ENCODE measurements at places on chromosomes 4 and X.

GRCh38 chrX:29662759-29663503 is 552.4 kb upstream of the MAGEB2 start:
- no peak for DNase-seq
- no peaks in the 10 kb centered on the region for H3K36me3 ChIP-seq
- no peak overlapping the region for H3K4me3 ChIP-seq
- H3K27ac ChIP-seq: no peak overlapping the region

DNA sequence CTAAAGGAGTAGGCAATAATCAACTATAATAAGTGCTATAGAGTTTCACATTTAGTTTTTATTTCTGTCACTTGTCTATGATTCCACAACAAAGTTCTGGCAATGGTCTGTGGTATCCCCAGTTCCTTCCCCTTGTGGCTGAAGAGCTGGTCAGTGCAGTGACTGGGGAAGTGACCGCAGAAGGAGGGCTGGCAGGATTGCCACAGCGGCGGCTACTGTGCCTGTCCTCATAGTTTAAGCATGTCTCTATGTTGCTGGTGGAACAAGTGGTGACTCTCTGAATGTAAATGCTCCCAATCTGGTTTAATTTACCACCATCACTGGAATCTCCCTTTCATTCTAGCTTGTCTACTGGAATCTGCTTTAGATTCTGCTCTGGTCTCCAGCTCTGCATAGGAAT is 170.6 kb upstream of the GK2 start:
- H3K27me3 ChIP-seq: no peaks in the 10 kb centered on the region
- DNase-seq: no peak
- no peaks in the 10 kb centered on the region for H3K36me3 ChIP-seq
- no peak overlapping the region for H3K4me3 ChIP-seq

DNA sequence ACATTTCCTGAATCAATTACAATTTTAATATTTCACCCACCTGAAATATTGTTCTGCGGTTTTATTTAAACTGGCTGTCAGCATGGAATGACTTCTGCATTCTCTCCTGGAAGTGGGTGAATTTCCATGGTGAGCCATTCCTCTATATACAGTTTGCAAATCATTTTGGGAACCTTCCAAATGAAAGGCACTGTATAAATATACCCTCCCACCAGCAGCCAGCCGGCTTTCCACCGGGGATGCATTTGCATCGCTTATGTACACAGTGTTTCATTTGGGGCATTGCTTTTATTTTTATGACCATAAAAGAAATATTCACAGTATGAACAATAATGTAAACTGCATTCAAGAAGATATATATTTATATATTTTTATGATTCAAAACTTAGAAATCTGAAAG is 4.7 kb upstream of the IL1RAPL1 start:
- H3K4me3 ChIP-seq: no peak overlapping the region
- no peak for DNase-seq
- H3K27ac ChIP-seq: no peak overlapping the region
- no peaks in the 10 kb centered on the region for H3K27me3 ChIP-seq

DNA sequence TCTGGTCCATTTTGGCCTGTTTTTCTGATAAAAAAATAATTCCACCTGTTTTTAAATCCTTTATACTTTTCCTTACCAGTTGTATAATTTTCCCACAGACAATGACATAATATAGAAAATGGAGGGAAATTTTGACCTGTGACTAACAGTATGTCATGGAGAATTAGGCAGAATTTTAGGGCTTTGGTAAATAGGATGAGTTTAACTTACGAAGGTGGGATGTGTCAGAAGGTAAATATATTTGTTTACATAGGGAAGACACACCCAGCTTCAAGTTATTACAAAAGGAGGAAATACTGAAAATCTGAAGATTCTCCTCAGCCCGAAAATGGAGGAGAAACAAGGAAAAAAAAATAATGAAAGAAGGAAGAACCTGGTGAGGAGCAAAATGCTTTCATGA is 64.6 kb upstream of the PPP3CA start:
- H3K27me3 ChIP-seq: no peaks in the 10 kb centered on the region
- DNase-seq: no peak
- H3K36me3 ChIP-seq: no peaks in the 10 kb centered on the region
- H3K4me3 ChIP-seq: no peak overlapping the region

DNA sequence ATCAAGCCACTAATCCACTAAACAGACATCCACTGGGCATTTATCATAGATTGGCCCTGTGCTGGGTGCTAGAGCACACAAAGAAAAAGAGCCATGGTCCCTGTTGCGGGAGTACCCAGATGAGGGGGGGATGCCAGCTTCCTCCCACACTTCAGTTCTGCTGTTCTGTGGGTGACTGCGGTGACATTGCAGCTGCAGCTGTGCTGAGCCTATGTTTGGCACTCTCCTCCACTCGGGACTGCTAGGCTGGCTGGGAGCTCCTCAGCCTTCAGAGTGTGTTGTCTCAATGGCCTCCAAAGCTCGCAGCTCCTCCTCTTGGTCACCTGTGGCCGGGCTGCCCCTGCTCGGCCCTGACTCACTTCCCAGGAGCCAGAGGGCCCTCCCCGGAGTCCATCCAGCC is 173.2 kb downstream of the CLCN4 start:
- no peak overlapping the region for H3K4me3 ChIP-seq
- H3K27ac ChIP-seq: no peak overlapping the region
- DNase-seq: no peak
- H3K36me3 ChIP-seq: no peaks in the 10 kb centered on the region
- no peaks in the 10 kb centered on the region for H3K4me1 ChIP-seq

- H3K27ac ChIP-seq: no peak overlapping the region
- no peak for DNase-seq
- H3K36me3 ChIP-seq: no peaks in the 10 kb centered on the region
- H3K4me3 ChIP-seq: no peak overlapping the region
- H3K27me3 ChIP-seq: no peaks in the 10 kb centered on the region
These were observed 87.8 kb downstream of the NCAPG start for GRCh38 chr4:17898553-17899055.

DNA sequence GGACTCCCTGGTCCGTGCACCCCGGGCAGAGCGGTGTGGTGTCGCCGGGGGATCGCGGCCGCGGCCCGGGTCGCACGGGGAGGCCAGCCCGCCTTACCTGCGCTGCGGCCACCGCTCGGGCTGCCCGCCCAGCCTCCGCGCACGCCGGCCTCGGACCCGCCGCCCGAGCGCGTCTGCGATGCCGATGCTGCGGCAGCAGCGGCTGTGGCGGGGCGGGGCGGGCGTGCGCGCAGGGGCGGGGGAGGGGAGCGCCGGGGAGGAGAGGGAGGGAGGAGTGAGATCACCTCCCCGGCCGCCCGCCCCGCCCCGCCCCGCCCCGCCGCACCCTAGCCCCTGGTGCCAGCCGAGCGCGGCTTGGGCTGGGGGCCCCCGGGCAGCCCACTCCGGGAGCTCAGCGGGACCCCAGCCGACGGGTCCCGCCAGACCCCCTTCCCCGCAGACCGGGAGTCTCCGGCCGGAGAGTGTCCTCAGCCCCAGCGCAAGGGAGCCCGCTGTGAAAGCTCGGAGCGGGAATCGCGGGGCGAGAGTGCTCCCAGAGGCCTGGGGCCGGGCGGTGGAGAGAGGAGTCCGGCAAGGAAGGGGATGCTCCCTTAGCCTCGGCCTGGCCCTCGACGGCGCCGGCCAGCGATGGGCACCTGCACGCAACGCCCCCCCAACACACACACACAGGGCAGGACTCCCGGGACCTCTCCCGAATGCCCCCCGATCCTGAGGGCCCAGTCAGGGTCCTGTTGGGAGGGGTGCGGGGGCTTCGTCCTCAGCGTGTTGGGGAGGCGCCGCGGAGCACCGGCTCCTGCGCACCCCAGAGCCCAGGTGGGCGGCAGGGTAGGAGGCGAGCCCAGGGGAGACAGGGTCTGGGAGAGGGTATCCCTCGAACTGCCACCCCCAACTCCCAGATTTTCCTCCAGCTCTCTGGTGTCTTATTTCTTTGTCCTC is at the start of gene L1CAM:
L1CAM (minus strand) TSS at position 206 of the 936 bp plus-strand sequence. CDS start 10,337 bp downstream, outside the sequence.
- H3K27ac ChIP-seq: no peak within 1 kb of the TSS
- H3K36me3 ChIP-seq: no peaks in the 10 kb centered on the region
- H3K4me3 ChIP-seq: no peak within 1 kb of the TSS
- DNase-seq: no peak
- peaks cover 54% of the 10 kb centered on the region for H3K27me3 ChIP-seq

DNA sequence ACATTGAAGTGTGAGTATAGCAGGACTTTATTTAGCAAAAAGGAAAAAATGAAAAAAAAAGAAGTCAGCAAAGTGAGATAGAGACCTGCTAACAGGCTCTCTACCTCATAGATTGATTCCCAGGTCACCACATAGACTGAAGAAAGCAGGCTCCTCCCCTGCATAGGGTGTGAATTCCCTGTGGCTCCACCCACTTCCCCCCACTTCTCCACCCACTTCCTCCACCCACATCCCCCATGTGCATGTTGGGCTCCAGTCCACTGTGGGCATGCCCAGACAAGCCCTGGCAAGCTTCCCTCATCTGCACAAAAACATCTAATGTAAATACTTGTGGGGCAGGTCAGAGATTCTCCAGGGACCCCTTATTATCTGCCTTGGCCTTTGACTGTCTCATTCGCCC is 97.8 kb downstream of the TMEM47 start:
- no peak for DNase-seq

DNA sequence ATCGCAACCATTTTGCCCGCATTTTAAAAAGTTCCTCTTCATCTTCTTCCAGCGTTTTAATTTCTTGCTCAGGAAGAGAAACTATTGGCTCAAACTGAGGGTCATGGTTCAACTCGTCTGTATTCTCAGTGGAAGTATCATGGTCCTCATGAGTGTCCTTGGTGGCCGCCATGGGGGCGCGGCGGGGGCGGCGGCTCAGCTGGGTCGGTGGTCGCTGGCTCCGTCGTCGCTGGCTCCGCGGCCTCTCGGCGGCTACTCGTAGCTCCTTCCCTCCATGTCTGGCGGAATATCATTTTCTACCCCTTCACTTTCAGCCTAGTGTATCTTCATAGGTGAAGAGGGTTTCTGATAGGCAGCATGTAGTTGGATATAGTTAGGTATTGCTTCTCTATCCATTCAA is 492.0 kb upstream of the MAGEB18 start:
- H3K36me3 ChIP-seq: no peaks in the 10 kb centered on the region
- no peak overlapping the region for H3K4me3 ChIP-seq

- no peak within 1 kb of the TSS for H3K27ac ChIP-seq
- no peak for DNase-seq
- H3K27me3 ChIP-seq: peaks cover 79% of the 10 kb centered on the region
- peaks cover 14% of the 10 kb centered on the region for H3K4me1 ChIP-seq
- H3K36me3 ChIP-seq: no peaks in the 10 kb centered on the region
These were observed at the start of gene NAT8L for GRCh38 chr4:2059046-2059725. TSS of gene NAT8L (plus strand) at chr4:2059327. CDS start at chr4:2059512, 185 bp downstream.

DNA sequence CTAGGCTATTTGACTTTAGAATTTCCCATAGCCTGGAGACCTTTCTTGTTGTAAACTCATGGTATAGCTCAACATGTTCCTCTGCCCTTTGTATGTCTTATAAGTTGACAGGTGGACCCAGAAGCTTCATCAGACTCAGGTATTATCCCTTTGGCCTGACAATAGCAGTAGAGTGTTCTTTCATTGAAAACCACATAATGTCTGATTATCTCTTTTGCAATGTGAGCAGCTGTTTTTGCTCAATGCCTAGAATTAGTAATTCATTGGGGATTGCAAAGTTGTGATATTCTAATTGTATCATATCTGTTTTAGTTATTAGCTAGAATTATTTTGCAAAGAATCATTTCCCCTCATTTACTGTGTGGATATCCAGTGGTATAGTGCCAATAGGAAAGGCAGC is 27.5 kb downstream of the TBC1D19 start:
- no peak overlapping the region for H3K27ac ChIP-seq
- no peak for DNase-seq
- H3K4me1 ChIP-seq: no peaks in the 10 kb centered on the region
- no peaks in the 10 kb centered on the region for H3K36me3 ChIP-seq
- H3K27me3 ChIP-seq: no peaks in the 10 kb centered on the region
- H3K4me3 ChIP-seq: no peak overlapping the region

DNA sequence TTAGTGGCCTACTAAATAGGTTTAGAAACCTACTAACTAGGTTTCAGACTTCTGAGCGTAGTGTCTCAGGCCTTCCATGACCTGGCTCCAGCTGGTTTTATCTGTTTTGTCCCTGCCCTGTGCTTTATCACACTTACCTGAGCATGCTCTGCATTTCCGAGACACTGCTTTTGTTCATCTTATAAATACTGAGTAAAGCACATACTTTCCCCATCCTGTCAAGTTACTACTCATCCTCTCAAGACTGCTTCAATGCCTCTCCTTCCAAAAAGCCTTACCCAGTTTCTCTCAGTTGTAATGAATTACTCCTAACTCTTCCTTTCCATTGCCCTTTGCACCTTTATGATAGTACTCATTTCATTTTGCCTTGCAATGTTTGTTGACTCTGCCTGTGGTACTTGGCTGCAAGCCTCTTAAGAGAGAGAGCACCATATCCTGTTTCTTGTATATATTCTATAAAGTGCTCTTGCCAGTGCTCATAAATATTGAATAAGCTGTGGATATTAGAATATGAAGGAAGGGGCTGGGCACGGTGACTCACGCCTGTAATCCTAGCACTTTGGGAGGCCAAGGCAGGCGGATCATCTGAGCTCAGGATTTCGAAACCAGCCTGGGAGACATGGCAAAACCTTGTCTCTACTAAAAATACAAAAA is 34.4 kb downstream of the SLAIN2 start:
- H3K4me3 ChIP-seq: no peak overlapping the region
- H3K4me1 ChIP-seq: peaks cover 28% of the 10 kb centered on the region

DNA sequence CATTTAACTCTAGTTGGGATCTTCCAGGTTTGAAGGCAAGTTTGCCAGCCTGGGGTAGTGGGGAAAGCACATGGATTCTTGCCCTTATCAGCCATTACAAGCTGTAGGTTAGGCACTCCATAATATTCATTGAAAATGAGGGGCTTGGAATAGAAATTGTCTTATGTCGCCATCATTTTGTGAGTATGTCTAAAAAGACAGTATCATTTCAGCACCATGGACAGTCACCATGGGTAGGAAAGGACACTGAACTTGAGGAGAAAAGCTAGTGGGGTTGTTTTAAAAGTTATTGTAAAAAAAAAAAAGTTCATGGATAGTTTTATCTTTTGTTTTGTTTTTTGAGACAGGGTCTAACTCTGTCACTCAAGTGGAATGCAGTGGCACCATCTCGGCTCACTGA is 356.1 kb downstream of the HNRNPD start:
- H3K27me3 ChIP-seq: no peaks in the 10 kb centered on the region
- H3K4me3 ChIP-seq: no peak overlapping the region
- no peak for DNase-seq
- H3K27ac ChIP-seq: no peak overlapping the region
- H3K4me1 ChIP-seq: no peaks in the 10 kb centered on the region

Measured in transverse colon (tissue), 4 donors.